ENCODE measurements at places on chromosomes 5 and 9.

DNA sequence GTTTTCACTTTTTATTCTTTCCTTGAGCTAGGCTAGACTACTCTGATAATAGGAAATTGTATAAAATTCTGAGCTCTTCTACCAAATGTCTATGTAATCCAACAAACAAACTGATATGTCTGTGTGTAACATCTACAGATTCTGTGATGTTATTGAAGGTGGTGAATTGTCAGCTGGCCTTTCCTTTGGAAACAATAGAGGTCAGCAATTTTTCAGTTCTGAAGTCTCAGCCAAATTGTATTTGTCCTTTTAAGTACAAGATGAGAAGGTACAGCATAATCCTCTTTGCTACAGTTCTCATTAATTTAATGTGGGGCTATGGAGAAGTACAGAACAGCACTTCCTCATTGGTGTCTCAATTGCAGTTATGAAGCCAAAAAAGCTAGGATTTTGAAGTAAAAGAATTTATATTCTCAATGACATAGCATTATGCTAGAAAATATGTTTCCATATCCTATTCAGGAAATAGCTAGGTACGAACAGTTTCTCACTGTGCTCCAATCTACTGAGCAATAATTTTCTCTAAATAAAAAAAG is 198.0 kb downstream of the HINT1 start:
- no peak for DNase-seq

- no peak for DNase-seq
Measured at GRCh38 chr9:124452326-124452725, 2.1 kb downstream of the ADGRD2 start.

- no peak for DNase-seq
Measured at GRCh38 chr5:43646992-43647391, 44.0 kb downstream of the NNT start.

GRCh38 chr5:119367502-119368237 is 11.9 kb downstream of the TNFAIP8 start:
- no peak for DNase-seq

- DNase-seq: no peak
Measured at GRCh38 chr5:147336876-147337275, 102.0 kb downstream of the STK32A start.

DNA sequence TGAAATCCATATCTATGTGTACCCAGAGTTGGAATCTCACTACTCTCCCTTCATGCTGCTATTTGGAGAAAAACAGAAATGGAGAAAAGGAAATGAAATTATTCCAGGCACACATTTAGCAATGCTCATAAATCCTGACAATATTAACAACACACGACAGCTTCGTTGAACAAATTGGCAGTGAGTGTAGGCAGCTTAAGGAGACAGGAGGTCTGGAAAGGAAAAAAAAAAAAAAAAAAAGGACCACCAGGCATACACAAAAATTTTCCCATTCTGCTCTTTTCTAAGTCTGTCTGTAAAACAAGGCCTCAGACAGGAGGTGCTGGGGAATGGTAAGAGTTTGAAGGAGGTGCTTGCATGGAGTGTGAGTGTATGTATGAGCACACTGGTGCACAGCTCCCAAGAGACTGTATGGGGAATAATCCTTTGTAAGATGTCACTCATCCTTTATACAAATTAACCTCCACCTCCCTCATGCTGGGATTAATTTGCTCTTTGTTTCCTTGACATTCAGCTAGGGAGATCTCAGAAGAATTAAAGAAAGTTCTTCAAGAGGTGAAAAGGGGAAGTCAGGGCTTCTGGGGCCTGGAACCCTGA is 78.9 kb downstream of the ASTN2 start:
- no peak for DNase-seq

DNA sequence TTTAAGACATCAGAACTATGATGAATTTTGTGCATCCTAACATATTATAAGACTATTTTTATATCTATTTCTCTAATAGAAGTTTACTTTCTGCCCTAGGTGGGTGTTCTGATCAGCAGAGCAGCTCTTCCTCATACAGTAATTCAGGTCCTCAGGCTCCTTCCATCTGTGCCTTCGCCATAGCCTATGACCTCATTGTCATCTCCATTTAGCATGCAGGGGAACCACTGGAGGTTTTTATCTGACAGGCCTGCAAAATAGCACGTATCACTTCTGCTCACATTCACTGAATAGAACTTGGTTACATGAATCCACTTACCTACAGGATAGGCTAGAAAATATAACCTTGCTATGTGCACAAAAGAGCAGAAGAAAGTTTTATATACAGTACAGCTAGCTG is 159.4 kb upstream of the CCNH start:
- no peak for DNase-seq

GRCh38 chr9:107492381-107492970 is 2.9 kb upstream of the KLF4 start:
- DNase-seq: no peak

DNA sequence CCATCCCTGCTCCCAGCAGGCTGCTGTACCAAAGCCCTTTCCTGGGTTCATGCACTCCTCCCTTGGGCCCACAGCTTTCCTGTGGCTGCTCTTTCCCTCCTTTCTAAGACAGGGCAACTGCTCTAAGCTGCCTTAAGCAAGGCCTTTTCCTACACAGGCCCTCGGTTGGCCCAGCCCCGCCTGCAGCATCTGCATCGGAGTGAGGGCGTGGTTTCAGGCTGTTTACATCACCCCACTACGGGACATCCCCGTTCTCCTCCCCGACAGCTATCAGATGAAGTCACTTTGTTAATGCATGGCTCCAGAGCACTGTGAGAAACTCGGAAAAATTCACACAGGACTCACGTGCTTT is 3.4 kb downstream of the DPH7 start:
- DNase-seq: no peak

- no peak for DNase-seq
Measured at GRCh38 chr9:37719526-37719925, 34.1 kb upstream of the TRMT10B start.

DNA sequence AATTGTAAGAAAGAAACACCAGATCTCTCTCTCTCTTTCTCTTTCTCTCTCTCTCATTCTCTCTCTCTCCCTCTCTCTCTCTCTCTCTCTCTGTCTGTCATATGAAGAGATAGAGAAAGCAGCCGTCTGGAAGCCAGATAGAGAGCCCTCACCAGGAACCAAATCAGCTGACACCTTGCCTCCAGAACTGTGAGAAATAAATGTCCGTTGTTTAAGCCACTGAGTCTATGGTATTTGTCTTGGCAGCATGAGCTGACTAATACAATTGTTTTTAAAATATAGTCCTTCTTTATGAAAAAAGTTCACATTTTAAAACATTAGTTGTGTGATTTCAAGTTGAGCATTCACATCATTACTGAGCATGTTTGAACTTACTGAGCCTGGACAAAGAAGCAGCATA is 275.6 kb downstream of the CETN3 start:
- DNase-seq: no peak

GRCh38 chr5:137646761-137647160 is 89.1 kb downstream of the KLHL3 start:
- no peak for DNase-seq

- DNase-seq: no peak
Measured at GRCh38 chr9:14205463-14205862, 108.5 kb downstream of the NFIB start.

DNA sequence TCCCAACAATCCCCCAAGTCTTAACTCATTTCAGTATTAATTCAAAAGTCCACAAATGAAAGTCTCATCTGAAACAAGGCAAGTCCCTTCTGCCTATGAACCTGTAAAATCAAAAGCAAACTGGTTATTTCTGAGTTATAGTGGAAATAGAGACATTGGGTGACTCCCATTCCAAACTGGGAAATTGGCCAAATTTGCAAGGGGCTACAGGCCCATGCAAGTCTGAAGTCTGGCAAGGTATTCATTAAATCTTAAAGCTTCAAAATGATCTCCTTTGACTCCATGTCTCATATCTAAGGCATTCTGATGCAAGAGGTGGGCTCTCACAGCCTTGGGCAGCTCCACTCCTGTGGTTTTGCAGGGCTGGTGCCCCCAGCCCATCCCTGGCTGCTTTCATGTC is 167.9 kb downstream of the HTR1A start:
- DNase-seq: no peak

All from NCI-H510A (cell line).